ENCODE measurements at places on chromosomes 7 and 10. TPM values are rescaled to one million over a fixed set of nuclear protein-coding genes. Genes with fewer than 3 reads are reported as not detected.

IFT22 gene
- total RNA-seq: 10.7 TPM

OGDHL gene
- not detected for total RNA-seq

C7orf33 gene
- not detected for total RNA-seq

DNA sequence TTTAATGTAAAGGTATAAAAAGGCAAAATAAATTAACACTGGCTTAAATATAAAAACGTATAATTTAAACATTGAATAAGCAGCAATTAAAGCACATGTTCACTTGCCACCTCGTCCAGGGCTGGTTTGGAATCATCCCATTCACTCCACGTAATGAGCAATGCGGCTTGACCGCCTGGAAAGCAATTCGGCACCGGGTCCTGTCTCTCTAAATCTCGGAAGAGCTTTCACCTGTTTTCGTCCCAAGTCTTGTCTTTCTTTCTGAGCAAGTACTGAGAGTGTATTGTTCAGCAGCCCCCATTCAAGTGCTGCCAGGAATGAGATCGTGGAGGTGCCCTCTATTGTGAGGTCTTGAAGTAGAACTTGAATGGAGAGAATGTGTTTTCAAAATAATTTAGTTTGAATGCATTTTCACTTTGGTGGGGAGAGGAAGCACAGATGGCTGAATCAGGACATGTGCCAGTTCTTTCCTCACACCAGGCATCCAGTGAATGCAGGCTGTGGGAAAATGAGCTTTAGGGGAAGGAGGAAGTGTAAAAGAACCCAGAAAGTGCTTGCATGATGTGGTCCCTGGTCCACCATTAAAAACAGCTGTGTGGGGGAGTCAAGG is 515.2 kb downstream of the REEP3 start:
- no peak for DNase-seq

CDC14C gene
- total RNA-seq: not detected

ANKRD61 gene
- not detected for total RNA-seq

DNA sequence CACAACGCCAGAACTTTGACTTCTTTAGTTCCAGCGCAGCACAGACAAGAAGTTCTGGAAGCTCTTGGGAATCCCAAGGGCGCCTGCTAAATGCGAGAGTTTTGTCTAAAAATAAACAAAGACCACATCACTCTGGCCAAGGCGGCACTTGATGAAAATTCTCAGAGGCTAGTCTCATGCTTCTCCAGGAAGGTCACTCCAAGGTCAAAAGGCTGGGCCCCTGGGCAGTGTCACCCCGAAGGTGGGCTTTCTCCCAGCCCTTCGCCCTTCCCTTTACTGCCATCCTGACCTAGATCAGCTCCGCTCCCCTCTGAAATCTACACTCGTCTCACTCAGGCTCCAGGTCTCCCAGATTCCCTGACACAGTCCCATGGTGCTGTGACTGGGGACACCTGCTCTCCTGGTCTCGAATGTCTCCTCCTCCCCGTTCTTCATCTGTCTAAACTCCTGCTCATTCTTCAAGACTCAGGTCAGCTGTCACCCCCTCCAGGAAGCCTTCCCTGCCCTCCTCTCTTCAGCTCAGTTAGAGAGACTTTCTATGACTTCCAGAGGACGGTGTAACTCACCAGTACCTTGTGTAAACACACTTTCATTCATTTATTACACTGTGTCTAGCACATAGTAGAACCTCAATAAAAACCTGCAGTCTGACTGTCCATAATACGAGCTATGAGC is 10.5 kb downstream of the FAM53B start:
- DNase-seq: no peak

GRCh38 chr7:35185908-35186731 is 67.8 kb downstream of the TBX20 start:
- DNase-seq: no peak

GRCh38 chr7:52992479-52993162 is 42.8 kb upstream of the POM121L12 start:
- DNase-seq: no peak

PNLIPRP1 gene
- not detected for total RNA-seq

- DNase-seq: no peak
Observed at GRCh38 chr10:49361178-49361554, 34.7 kb downstream of the DRGX start.

- no peak for DNase-seq
Observed at GRCh38 chr7:142133731-142134148, 22.2 kb downstream of the MGAM2 start.

- DNase-seq: no peak
Observed at GRCh38 chr7:11702938-11703337, 129.1 kb downstream of the THSD7A start.

- no peak for DNase-seq
Observed at GRCh38 chr7:35848725-35849124, 47.9 kb downstream of the SEPTIN7 start.

DNA sequence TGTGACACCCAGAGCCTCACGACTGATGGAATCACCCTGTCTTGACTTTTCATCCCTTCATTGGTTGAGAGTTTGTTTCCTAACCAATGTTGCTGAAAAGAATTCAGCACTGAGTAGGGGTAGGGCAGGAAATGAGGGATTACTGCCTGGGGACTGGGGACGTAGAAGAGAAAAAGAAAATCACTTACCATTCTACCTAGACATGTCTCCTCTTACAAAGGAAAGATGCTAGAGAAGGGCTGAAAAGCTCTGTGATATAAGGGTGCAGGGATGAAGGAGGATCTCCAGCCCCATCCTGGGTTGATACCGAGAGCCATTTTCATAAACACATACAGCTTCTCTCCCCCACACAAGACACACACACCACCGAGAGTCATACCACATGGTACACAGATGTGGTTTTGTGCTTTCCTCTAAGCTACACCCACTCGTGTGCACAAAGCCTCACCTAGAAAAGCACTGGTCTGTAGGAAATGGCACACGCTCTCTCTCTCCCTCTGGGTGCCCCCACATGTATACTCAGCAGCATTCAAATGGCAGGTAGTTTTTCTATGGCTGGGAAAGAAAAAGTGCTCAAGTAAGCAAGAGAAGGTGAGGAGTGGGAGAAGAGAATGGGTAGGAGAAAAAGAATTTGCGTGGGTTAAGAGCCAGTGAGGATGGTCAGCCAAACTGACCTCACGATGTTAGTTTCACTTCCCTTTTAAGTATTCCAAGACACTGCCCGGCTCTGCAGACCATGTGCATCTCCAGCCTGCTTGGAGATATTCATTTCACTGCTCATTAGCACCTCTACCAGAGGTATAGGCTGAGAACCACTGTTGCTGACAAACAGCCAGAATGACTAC is 85.8 kb downstream of the CALD1 start:
- DNase-seq: no peak

AOAH gene
- 1.4 TPM for total RNA-seq

GRCh38 chr10:29270883-29271282 is 18.0 kb upstream of the LYZL1 start:
- no peak for DNase-seq

DNA sequence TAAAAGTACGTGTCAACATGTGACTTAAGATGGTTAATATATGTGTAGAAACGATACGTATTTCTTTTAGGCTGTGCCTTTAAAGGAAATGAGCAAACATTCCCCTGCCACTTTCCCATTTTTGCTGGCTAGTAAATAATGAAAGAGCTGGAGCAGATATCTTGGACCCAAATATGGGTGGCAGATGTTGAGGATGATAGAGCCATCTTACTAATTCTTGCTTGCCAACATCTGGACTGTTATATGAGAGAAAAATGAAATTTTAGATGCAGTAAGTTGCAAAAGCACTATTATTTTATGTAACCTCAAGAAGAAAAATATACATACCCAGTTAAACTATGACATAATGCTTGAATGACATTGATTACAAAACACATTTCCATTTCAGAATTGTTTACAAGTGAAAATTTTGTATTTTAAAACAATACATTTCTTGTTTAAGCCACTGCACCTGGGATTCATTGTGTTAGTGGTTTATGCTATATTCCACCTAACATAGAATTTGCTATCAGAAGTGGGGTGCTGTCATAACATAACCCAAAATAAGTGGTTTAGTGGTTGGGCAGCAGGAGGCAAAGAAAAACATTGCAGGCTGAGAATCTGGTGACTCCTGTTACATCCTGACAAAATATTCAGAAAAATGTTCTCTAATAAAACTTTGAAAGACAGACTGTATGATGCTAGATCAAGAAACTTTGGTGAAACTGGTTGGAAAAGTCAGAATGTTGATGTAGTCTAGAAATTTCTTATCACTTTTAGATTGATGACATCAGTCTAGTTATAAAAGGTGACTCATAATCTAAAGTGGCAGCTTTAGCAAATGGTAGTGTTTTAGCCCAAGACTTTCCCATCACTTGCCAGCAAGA is 305.0 kb downstream of the PTEN start:
- no peak for DNase-seq

- no peak for DNase-seq
Observed at GRCh38 chr7:1725199-1725690, 55.2 kb downstream of the ELFN1 start.

FXYD4 gene
- total RNA-seq: not detected

NKX2-3 gene
- total RNA-seq: not detected

STRIP2 gene
- total RNA-seq: 0.35 TPM

DNA sequence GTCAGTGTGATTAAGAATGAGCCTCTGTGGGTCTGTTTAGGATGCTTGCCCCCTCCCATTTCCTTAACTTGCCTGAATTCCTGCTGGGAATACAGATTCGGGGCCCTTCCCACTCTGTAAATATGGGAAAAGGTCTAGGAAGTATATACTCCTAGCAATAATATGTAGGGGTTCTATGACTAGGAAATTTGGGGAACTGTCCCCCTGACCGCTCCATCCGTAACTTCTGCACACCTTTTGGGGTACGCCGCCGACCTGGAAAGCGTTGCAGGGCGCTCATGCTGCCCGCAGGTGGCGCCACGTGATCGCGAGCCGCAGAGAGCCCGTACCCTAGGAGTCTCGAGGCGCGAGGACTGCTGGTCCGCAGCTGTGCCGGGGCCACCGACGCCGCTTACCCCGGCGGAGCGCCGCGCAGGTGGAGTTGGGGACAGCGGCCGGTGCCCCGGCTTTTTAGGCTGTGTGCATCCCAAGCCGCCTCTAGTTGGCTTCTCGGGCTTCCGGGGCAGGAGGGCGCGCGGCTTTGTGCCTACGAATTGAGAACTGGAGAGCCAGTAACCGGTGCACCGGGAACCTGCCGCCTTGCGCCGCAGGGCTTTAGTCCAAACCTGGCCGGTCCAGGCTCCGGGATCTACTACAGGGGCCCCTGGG is 656 bp upstream of the CNNM2 start:
- peak; percentile 76 for DNase-seq

- no peak for DNase-seq
Observed at GRCh38 chr7:115356139-115356746, 434.3 kb downstream of the MDFIC start.

DNA sequence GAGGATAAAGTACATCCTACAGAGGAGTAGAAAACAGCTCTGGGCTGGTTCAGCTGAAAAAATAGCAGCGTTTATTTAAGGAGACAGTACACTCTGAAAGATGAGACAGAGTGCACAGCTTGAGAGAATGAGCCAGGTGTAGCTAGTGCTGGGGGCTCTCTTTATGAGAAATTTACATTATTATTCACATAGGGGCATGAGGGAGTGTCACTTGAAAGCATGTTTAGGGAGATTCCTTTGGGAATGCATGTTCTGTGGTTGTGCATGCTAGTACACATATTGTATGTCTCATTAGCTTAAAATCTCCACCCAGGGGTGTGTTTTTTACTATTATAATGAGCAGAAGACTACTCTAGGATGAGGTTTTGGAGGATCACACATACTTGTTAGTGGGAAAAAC is 1224.4 kb downstream of the REEP3 start:
- DNase-seq: no peak

DNA sequence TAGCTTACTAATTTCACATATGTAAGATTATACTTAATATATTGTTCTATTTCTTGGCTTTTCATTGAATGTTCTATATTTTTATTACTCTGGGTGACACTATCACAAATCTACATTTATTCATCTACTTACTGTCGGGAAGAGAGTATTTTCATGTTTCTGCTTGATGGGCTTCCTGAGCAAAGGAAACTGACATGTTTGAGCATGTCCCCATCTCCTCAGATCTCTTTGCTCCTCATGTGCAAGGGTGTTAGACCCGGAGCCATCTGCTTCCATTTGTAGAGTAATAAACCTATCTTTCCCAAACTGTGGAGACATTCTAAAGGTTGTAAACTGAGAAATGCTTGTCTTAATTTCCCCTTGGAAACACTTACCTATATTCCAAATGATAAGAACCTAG is 103.5 kb downstream of the LSMEM1 start:
- DNase-seq: no peak

DNA sequence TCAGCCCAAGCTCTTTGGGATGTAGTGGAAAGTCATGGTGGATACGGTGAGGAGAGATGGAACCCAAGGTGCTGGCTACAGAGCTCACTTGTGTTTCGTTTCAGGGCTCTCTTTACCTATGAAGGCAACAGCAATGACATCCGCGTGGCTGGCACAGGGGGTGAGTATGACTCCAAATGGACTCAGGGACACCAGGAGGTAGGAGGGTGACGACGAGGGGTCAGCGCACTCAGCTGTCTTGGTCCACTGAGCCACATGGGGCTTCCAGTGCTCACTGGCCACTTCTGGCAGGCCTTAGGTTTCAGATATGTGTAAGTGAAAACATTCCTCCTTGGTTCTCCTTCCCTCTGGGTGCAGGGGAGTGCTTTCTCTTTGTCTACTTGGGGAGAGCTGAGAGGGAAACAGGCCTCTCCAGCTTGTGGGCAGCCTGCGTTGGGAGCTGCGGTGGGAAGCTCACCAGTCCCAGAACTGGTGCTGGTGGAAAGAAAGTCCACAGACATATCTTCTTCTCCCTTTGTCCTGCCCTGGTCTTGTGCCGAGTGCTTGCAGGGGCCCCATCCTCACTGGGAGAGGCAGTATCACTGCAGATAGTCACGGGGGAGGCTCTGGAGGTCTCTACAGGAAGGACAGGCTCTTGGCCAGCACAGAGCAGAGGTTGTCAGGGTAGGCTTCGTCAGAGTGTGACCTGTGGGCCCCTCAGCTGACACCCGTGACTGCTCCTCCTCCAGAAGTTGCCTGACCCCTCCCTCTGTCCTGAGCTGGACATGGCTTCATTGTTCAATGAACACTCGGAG is 5.8 kb downstream of the DBNL start:
- no peak for DNase-seq

DNA sequence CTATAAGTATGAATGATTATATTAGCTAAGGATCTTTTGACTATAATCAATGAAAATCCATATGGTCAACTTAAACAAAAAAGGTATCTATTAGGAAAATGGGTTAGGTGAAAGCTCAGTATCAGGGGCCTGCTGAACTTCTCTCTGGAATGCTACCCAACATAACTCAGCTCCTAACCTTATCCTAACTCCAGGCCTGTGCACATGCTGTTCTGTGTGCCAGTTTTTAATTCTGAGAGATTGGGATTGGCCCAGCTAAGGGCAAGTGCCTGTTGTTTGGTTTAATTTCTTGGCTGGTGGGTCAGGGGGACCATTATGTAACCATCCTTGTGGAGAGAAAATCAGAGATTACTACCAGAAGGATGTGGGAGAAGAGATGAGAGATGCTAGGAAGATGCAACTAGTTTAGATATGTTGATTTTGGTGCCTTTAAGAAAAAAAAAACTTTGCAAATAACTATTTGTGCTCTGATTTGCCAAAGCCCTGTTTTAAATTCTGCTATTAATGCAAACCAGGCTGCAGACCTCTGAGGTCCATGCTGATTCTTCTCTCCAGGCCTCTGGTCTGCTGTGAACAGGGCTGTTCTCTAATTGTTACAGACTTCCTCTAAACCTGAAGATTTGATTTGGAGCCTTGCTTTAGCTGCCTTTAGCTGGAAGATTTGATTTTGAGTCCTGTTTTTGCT is 23.9 kb upstream of the HDAC9 start:
- DNase-seq: no peak

Data from activated B cell treated with CpG ODN at 0.5 μM for 24 hours (primary cell).